Fibroblast of villous mesenchyme (primary cell): ENCODE measurements at places on chromosomes 11 and 22.

DNA sequence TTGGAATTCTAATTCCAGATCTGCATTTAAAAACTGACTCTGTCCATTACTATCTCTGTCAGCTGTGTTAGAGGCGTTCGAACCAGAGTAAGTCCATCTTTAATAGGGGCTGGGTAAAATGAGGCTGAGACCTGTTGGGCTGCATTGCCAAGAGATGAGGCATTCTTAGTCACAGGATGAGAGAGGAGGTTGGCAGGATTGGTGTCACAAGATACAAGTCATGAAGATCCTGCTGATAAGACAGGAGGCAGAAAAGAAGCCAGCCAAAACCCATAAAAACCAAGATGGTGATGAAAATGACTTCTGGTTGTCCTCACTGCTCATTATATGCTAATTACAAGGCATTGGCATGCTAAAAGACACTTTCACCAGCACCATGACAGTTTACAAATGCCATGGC lies 356.3 kb upstream of the ISX start:
- no peak for DNase-seq

DNA sequence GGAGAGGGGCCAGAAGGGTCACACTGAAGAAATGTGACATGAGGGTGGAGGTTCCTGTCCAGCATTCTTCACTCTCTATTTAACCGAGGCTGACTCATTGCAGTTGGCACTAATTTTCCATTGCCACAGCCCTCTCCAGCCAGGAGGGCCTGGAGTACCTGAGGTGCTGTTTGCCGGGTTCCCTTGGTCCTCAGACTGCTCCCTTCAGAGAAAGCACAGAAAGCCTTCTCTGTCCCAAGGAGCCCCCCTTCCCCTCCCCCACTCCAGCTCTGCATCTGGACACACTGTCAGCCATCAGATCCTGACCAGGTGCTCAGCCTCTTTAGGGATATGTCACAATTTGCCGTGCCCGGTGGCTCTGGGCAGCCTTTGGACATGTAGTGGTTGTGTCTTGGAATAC lies 3.2 kb upstream of the C11orf91 start:
- DNase-seq: no peak

DNA sequence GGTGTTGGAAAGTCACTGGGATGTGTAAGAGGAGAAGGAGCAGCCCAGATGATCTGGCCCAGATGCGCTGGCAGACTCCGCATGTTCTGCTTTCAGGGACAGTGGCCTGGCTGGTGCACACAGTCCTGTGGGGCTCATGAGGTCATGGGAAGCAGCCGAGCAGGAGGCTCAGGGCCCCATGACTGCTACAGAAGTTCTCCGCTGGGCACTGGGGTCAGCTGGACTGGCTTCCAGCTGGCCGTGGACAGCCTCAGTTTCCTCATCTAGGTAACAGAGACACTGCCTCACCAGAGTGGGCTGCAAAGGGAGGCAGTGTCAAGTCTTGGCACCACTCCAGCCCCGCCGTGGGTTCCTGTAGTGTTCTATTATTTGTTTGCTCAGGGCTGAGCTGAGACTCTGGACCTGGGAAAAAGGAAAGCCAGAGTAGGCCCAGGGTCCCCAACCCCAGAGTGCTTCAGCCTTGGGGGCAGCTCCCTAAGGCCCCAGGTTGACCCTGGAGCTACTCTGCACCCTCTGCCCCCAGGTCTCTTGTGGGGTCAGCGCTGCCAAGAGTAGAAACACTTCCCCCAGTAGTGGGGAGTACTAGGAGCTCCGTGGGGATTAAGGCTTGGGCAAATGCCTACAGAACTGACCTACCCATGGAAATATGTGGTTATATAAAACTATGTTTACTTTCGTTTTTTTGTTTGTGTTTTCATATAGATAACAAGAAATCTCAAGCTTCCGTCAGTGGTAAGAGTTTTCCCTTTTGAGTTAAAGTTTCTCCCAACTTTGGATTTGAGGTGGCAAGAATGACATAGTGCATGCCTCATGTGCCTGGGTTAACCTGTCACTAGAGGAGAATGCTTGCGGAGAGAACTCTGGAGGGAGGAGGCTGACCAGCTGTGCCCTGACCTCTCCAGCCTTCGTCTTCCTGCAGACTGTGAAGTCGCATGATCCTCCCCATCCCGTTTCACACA lies 45.3 kb downstream of the MED15 start:
- DNase-seq: peak; percentile 98

DNA sequence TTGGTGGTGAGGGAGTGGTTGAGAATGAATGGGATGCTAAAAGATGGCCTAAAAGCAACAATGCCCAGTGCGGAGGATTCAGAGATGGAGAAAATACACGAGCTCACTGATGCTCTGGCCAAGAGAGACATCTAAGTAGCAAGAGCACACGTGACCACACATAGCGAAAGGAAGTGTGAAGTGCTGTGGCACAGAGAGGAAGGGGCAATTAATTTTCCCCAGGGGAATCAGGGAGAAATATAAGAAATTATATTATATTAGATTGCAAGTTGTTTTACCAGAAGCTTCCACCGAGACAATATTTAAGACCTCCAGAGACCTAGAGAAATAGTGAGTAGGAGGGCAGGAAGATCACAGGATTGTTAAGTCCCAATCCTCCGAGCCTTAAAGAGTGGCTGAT lies 80.6 kb downstream of the RCN1 start:
- no peak for DNase-seq

DNA sequence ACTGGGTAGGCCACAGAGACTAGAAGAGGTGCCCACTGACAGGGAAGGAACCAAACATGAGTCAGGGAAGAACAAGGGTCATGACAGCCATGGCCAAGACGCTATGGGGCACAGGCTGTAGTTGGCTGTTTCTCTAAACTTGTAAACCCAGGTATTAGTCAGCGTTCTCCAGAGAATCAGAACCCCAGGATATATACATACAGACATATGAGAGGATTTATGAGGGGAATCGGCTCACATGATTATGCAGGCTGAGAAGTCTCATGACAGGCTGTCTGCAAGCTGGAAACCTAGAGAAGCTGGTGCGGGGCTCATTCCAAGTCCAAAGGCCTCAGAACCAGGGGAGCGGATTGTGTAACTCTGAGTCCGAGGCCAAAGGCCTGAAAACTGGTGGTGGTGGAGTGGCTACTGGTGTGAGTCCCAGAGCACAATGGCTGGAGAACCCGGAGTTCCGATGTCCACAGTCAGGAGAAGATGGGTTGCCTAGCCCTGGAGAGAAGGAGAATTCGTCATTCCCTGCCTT lies 29.7 kb upstream of the CD81 start:
- DNase-seq: no peak

DNA sequence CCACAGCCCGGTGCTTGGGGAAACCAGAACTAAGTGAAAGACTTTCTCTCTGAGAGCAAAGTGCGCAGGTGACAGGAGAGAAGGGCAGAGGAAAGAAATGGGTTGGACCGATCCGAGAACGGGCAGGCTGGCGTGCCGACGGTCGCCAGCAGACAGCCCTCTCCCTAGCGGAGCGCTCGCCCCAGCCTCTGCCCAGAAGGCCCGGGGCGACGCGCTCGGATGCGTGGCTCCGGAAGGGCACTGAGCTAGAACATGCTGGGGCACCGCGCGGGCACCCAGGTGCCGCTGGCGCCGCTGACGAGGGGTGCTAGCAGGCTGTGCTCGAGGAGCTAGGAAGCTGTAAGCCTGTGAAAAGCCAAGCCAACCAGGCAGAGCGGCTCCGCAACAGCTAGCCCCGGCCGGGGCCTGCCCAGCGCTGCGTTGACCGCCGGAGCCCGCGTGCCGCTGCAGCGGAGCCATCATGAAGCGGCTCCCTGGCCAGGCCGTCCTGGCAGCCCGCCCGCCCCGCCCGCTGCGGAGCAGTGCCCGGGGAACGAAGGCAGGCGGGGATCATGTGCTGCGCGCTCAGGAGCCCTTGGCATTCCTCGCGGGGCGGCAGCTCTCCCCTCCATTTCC lies 22.1 kb upstream of the RRAS2 start:
- DNase-seq: peak; percentile 53

DNA sequence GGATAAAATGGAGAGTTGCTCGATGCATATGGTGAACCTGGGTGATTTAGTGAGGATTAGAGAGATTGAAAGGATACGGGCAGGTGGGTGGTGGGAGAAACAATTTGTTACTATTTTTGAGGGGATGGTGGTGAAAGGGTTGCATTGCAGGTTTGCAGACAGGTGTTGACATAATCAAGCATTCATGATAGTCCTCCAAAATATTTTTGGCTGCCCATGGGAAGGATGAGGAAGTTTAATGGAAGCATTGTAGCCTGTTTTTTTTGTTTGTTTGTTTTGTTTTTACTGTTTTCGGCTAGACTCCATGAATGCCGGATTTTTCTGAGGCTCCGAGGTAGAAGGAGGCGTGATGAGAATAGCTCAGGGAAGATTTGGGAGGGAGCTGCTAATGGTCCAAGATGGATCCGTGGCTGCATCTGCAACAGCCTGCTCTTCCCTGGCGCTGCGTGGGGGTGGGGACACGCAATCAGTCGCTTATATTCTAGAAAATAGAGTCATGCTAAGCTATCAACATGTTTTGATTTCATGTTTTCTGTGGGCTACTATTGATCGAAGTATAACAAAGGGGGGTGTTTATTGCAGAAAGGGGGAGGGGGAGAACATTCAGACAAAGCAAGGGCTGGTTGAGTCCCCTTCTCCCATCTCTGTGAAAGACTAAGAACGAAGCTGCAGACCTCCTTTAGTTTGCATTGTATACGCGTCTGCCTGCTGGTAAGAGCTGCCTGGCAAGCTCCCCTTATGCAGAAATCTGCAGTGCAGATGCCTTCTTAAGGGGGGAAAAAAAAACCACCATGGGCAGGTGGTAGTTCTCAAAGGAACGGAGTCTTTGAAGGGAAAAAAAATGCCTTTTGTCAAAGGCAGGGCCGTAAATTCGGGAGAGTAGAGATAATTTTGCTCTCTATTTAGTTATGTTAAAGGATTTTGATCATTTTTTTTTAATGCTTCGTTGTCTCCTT lies 1.0 kb downstream of the RTN3 start:
- peak; percentile 41 for DNase-seq

GRCh38 chr11:134530636-134531326 lies 118.7 kb upstream of the B3GAT1 start:
- no peak for DNase-seq

DNA sequence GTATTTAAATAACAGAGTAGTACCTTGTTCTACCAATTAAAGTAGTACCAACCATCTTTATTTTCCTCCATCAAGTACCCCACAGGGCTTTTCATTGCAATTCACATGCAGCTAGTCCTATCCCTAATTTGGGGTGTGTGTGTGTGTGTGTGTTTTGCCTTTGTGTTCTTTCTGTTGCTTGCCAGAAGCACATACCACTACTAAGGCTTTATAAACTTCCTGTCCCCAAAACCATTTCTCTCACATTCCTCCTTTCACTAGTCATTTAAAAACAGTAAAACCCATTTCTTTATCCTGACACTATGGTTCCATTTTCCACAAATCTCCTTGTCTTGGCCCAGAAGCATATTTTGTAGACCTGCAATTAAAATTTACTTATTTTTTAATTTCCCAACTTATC lies 54.6 kb downstream of the SLC36A4 start:
- peak; percentile 42 for DNase-seq

DNA sequence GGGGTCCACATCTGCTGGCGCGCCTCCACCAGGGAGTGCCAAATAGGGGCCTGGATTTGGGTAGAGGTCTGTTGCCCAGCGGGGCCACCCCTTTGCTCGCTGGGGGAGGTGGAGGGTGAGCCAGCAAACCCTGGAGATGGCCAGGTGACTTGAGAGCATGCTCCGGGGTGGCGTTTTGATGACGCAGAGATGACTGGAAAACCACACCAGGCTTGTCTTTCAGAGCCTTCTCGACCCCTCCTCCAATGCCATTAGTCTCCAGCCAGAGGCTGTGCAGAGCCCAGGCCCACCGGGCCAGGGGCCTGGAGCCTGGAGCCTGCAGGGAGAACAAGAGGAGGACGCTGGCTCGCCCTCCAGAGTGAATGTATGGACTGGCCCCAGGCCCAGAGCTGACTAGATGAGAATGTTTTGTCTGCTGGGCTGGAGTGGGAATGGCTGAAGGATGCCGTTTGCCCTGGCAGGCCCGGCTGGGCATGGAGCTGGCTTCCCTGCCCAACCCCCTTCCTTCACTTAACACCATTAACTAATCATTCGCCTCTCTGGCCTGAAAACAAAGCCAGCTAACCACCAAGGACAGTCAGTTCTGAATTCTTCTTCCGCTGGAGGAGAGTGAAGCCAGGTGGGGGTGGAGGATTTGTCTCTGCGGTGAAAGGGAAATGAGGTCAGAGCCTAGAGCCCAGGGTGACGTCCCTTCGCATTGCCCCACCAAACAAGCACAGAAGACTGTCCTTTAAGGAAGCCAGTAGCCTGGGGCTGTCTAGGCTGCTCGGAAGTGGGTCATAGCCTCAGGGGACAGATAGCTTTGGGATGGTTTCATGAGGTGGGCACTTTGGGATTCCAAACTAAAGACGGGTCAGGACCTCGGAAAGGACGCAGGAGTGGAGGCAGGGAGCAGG lies 1.6 kb upstream of the MCAM start:
- DNase-seq: peak; percentile 58

- peak; percentile 39 for DNase-seq
Observed at GRCh38 chr22:50247748-50248147, 2.9 kb upstream of the TUBGCP6 start.

GRCh38 chr11:128714881-128715280 lies 21.0 kb downstream of the FLI1 start:
- peak; percentile 73 for DNase-seq

- DNase-seq: peak; percentile 45
Observed at GRCh38 chr11:97937501-97937900, 1083.2 kb upstream of the CNTN5 start.

- no peak for DNase-seq
Observed at GRCh38 chr11:8086001-8086479, 5.0 kb downstream of the TUB start.

- DNase-seq: no peak
Observed at GRCh38 chr11:65377036-65377435, 5.4 kb downstream of the SLC25A45 start.

DNA sequence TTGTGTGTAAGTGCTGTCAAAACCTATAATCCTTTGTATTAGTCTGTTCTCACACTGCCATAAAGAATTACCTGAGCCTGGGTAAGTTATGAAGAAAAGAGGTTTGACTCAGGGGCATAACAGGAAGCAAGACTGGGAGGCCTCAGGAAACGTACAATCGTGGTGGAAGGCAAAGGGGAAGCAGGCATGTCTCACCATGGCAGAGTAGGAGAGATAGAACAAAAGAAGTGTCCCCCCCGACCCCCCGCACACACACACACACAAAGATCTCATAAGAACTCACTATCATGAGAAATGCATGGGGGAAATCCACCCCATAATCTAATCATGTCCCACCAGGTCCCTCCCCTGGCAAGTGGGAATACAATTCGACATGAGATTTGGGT lies 2.3 kb upstream of the USP28 start:
- DNase-seq: no peak

DNA sequence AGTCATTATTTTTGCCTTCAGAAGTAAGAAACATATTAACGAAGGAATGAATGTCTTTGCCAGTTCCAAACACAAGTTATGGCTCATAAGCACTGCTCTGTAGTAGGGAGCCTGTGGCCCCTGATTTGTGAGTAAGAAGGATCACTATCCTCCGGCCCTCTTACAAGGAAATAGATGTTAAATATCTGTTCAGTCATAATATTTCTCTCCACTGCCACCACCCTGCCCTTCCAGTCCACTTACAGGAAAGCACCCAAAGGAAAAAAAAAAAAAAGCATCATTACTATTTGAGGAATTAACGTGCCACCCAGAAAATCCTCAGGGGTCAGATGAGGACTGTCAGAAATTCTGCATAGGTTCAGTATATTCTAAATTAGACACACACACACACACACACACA lies 123.4 kb downstream of the ETS1 start:
- no peak for DNase-seq
